ENCODE measurements at places on chromosomes 6 and 20.

- no peak for DNase-seq
These were observed 53.1 kb downstream of the PLG start for GRCh38 chr6:160755165-160755564.

- DNase-seq: no peak
These were observed 62.9 kb downstream of the GTF2H5 start for GRCh38 chr6:158230967-158231550.

DNA sequence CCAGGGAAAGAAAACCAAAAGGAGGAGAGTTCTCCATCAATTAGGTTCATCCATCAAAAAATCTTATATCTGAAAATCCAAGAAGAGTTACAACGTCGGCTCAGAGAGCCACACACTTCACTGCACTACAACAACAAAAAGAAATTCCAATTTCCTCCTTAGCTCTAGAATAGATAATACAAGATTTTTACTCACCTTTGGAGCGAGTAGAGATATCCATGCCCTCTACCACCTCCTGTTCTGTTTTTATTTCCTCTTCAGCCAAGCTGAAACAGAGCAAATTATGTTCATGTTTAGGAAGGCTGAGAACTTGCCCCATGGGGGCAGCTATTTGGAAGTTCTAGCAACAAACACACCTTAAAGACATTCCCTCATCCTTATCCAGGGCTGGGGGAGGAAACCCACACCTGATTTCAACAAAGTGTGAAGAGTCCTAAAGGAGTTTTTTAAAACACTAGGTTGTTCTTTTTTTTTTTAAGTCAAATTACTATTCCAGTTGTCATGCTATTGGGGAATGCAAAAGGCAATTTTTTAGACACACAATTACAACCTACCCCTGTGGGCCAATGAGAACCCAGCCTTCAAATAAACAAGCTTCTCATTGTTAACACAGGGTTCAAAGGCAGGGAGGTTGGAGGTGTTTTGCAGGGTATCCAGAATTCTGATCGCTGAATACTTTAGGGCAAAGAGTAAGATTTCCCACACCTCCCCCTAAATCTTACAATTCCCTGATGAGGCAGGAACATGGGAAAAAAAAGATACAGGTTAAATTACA is 8.7 kb downstream of the ZMYND8 start:
- no peak for DNase-seq

DNA sequence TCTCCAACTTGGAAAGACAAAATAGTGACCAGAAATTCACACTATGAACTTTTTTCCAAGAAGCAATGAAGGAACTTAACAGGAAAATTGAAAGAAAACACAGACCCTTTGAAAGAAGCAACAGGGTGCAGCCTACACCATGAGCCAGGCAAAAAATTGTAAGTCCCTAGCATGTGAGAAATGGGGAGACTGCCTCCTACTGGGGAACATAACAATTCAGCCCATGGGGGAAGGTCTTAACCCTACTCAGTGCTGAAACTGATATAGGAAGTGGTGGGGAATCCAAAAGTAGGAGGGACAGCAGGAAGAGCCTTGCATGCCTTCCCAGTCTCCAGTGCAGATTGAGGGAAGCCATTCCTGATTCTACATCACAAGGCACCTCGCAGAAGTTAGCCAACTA is 235.1 kb upstream of the UFL1 start:
- DNase-seq: no peak

DNA sequence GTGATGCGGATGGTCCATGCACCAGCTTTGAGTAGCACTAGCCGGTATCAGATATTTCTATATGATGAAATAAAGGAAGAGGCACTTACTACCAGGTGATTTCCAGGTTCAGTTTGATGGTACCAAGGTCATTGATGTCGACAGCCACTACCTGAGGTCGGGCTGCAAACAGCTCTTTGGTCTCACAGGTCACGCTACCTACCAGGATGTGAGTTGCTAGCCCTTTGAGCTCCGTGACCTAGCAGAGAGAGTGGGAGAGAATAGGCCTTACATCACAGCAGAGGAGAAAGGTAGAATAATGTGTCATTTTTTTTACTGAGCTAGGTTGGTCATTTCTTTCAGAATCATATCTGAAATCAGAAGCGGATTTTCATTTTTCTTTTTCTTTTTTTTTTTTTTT is 51.0 kb upstream of the ARMH2 start:
- DNase-seq: no peak

DNA sequence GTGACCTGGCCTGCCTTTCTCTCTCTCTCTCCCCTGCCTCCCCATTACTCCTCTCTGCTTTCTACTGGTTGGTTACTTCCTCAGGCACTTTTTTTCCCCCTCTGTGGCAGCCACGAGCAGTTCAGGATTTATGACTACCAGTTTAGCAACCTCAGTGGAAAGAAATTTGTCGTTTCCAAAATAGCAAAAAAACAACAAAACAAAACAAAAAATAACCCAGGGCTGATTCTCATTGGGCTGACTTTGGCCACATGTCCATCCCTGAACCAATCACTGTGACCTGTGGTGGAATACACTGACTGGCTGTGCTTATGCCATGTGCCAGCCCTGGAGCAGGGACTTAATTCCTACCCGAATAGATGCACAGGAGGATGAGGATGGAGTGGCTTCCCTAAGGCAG is 137.4 kb downstream of the TFAP2C start:
- DNase-seq: no peak

GRCh38 chr20:63316502-63316921 is 23.5 kb downstream of the COL20A1 start:
- no peak for DNase-seq

DNA sequence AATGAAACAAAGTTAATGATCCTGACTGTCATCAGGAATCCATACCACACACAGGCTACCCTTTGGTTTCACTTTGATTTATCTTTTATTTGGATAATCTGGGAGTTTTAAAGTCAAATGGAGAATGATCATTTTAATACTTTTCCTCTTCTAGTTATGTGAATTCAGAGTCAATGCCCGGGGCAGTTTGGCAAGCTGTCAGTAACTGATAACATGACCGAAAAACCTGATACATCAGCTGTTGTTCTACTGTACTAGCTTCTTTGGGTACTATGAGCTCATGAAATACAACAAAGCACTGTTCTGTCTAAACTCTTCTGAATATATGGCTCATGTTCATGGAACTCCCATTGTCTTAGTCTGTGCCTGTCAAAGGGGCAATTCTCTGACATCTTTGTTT is 30.2 kb downstream of the KLHL31 start:
- DNase-seq: no peak

DNA sequence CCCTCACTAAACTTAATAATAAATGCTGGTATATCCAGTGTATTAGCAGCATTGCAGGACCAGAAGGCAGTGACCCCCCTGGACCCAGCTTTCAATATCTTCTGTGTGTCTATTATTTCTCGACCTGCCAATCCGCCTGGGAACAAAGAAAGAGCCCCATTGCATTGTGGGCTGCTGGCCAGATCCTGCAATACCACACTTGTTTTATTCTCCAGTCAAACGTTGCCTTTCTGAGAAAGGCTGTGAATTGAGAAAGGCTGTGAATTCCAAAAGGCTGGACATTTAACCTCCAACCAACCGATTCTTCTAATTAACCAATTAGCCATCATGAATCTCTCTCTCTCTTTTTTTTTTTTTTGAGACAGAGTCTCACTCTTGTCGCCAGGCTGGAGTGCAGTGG is 1.5 kb upstream of the MTO1 start:
- no peak for DNase-seq

GRCh38 chr20:59613861-59614260 is 9.5 kb downstream of the PHACTR3 start:
- DNase-seq: no peak

- no peak for DNase-seq
These were observed 27.6 kb upstream of the SCAF8 start for GRCh38 chr6:154705471-154706113.

DNA sequence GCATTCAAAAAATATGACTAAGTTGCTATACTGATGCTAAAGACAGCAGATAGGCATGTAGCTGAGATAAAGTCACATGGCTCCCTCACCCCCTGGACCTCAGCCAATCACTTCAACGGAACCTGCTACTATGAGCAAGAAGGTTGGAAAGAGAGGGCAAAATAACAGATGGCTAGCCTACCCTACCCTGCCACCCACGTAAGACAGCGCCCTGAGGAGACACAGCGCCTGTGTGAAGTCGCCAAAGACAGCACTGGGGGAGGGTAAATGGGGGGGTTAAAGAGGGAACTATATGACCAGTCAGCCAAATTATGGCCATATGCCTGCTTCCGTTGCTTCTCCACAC is 163.2 kb downstream of the RALGAPA2 start:
- no peak for DNase-seq

- DNase-seq: no peak
These were observed 111.6 kb downstream of the BFSP1 start for GRCh38 chr20:17419479-17420041.

DNA sequence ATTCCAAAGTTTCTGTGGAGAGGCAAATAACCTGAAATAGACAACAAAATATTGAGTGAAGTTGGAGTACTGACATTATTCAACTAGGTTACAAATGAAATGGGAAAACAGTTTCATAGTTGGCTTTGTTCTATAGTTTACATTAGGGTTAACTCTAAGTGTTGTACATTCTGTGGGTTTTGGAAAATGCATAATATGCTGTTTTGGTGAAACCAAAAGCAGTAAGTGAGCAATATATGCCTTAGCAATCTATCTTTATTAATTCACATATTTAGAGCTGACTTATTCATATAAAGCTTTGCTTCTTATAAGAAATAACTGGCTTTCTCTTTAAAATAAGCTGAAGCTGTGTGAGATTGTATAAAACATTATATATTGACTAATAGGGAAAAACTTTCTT is 157.5 kb upstream of the AHI1 start:
- DNase-seq: no peak

- DNase-seq: no peak
These were observed 27.0 kb upstream of the FRMD1 start for GRCh38 chr6:168105813-168106632.

DNA sequence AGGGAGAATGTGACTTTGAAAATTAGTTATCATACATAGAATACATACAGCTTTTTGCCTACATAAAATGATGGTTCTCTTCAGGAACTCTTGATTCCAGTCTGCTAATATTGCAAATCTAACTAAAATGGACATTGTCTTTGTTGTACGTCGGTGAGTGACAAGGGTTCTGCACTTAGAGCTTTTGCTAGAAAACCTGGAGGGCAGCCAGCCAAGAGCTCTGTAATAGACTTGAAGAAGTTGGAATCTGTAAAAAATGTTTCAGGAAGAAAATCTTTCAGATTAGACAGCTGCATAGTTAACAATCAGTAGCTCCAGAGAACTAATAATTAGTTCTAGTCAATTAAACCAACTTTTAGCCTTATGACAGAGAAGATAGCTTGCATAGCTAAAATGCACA is 138.3 kb downstream of the FLRT3 start:
- no peak for DNase-seq

DNA sequence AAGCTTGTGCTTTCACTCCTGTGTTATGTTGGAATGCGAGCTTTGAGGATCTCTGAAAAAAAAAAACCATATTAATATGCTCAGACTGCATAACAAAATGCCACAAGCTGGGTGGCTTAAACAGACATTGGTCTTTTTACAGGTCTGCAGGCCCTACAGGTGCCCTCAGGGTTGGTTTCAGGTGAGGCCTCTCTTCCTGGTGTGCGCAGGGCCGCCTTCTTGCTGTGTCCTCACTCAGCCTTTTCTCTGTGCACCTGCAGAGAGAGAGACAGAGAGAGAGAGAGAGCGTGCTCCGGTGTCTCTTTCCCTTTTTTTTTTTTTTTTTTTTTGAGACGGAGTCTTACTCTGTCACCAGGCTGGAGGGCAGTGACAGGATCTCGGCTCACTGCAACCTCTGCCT is 114.1 kb upstream of the SNX9 start:
- no peak for DNase-seq

GRCh38 chr6:11215773-11216172 is 16.7 kb downstream of the NEDD9 start:
- no peak for DNase-seq

DNA sequence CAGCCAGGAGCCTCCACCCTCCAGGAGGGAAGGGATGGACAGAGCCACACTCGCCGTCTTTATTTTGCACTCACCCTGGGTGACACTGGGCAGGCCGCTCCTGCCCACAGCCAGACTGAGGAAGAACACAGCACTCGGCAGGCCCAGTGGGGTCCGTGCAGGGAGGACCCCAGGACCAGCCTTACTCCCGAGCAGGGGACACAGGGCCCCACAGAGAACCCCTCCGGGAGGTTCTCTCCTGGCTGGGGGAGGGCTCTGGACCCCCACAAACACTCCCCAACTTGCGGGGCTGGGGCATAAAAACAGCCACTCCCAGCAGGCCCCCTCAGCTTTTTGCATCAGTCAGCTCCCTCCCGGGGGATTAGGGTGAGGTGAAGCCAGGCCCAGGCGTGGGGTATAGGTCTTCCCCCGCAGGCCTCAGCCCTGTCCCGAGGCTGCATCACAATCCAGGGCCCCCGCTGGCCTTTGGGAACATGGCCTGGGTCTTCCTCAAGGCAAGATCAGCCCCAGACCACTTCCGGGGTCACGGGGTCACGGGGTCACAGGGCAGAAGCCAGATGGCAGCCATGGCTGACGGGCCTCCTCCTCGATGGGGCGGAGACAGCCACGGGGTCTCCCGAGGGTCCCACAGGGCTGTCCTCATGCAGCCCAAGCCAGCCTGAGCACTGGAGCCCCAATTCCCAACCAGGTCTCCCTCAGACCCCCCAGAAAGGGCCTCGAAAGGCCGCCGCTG is 3.2 kb downstream of the TNFRSF6B start:
- no peak for DNase-seq

DNA sequence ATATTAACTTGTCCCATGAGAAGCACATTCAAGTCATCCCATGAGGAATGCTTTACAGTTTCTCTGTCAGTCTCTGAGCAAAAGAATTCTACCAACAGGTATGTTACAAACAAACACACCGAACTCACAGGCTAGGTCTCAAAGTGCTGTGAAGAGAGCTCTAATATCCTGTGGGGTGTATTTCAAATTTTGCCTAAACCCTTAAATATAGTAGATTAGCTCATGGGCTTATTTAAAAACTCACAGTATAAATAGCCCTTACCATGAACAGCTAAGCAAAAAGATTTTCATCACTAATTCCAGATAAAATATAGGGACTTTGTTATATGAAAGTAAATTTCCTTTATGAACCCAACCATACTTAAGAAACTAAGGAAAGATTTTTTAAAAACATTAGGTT is 77.8 kb downstream of the FILIP1 start:
- DNase-seq: no peak

- no peak for DNase-seq
These were observed 134.9 kb downstream of the MMUT start for GRCh38 chr6:49328051-49328744.
